OCI-LY7 (cell line): ENCODE measurements at places on chromosomes 4 and X.

DNA sequence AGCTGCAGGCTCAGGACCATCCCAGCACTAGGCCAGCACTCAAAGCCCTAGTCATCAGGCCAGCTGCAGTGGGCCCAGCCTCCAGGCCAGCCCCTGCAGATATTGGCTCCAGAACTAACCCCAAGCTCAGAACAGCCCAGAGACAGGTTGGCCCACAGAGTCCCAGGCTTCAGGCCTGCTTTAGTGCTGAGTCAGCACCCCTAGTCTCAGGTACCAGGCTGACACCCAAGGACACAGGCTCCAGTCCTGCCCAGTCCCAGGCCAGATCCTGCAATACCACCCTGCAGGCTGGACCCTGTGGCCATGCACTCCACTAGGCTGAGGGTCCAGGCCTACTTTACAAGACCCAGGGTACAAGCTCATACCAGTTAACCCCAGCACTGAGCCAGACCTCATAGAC lies 234.4 kb upstream of the GPRIN3 start:
- no peak for DNase-seq

- no peak for DNase-seq
Observed at GRCh38 chr4:33357121-33357520, 2637.0 kb downstream of the PCDH7 start.

- no peak for DNase-seq
Observed at GRCh38 chr4:126191536-126191935, 876.8 kb downstream of the FAT4 start.

GRCh38 chr4:26003056-26003455 lies 89.0 kb downstream of the SMIM20 start:
- no peak for DNase-seq

- DNase-seq, result no peak
Observed at GRCh38 chr4:154707877-154708276, 35.9 kb upstream of the LRAT start.

GRCh38 chr4:30808276-30808675 lies 88.1 kb downstream of the PCDH7 start:
- DNase-seq, result no peak

DNA sequence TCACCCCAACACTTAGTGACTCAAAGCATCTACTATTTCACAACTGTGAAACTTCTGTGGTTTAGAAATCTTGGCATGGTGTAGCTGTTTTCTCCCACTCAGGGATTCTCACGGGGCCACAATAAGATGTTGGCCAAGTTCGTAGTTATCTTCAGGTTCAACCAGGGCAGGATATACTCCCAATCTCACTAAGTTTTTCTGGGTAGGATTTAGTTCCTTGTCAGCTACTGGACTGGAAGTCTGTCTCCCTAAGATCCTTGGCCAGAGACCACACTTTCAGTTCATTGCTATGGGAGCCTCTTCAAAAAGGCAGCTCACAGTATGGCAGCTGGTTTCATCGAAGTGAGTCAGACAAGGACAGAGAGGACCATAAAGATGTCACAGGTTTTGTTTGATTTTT lies 111.7 kb upstream of the PDHA2 start:
- DNase-seq, result no peak

DNA sequence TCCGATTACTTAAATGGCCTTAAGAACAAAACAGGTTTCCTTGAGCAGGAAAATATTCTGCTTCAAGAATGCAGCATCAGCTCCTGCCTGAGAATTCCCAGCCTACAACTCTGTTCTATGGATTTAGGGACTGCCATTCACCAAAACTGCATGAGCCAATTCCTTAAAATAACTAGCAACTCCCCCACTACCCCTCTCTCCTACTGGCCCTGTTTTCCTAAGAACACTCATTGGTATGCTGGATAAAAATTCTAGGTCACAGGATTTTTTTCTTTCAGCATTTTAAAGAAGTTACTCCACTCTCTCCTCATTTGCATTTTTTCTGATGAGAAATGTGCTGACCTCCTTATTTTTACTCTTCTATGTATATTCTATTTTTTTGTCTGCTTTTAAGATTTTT lies 347.1 kb downstream of the IDS start:
- no peak for DNase-seq
